ENCODE measurements at places on chromosomes 3 and 15.

DNA sequence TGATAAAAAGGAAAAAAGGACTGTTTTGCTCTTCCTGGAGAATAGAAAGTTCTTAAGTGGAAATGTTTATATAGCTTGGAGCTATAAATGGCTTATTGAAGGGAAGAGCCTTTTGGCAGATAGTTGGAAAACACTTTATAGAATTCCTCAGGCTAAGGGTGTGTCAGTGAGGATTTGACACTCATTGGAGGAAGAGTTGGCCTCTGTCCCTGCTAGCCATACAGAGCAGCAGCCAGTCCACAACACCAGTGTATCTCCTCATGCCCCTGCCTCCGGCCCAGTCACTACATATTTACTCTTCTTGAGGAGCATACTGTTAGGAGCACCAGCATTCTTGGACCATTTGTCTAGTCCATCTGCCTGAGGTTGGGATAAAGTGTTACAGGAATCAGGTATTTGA, 36.2 kb downstream of the KLHL18 start:
- DNase-seq = no peak

GRCh38 chr3:71360180-71360579, 223.3 kb downstream of the FOXP1 start:
- no peak for DNase-seq

DNA sequence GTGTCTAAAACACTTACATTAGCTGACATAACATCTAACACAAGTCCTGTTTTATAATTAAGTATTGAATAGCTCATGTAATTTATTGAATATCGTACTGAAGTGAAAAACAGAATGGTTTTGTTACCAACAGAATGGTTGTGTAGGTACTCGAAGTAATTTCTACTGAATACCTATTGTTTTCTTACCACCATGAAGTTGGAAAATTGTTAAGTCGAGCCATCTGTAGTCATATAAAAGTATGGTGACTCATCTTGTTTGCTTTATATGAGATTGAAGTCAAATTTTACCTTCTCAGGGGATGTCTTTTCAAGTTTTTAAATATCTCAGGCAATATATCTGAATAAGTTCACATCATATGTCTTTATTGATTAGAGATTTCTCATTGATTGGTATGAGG, 37.6 kb downstream of the PIAS1 start:
- no peak for DNase-seq

DNA sequence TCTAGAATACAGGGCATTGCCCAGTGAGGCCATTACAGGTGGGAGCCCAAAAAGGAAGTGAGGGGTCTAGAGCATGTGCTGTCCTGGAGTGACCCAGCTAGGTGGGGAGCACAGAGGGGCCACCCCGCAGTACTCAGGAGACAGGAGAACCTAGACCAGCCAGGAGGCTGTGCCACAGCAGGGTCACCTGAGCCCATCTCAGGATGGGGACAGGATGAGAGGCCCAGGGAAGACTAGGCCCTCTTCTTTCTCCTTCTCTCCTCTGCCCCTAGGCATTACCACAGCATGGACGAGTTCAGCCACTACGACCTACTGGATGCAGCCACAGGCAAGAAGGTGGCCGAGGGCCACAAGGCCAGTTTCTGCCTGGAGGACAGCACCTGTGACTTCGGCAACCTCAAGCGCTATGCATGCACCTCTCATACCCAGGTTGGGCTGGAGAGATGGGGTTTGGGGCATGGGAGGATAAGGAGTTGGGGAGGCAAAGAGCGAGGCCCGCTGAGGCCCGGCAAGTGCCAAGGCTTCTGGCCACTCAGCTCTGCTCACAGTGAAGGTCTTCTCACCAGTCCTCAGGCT, 20.6 kb downstream of the LOXL1 start:
- DNase-seq = no peak

DNA sequence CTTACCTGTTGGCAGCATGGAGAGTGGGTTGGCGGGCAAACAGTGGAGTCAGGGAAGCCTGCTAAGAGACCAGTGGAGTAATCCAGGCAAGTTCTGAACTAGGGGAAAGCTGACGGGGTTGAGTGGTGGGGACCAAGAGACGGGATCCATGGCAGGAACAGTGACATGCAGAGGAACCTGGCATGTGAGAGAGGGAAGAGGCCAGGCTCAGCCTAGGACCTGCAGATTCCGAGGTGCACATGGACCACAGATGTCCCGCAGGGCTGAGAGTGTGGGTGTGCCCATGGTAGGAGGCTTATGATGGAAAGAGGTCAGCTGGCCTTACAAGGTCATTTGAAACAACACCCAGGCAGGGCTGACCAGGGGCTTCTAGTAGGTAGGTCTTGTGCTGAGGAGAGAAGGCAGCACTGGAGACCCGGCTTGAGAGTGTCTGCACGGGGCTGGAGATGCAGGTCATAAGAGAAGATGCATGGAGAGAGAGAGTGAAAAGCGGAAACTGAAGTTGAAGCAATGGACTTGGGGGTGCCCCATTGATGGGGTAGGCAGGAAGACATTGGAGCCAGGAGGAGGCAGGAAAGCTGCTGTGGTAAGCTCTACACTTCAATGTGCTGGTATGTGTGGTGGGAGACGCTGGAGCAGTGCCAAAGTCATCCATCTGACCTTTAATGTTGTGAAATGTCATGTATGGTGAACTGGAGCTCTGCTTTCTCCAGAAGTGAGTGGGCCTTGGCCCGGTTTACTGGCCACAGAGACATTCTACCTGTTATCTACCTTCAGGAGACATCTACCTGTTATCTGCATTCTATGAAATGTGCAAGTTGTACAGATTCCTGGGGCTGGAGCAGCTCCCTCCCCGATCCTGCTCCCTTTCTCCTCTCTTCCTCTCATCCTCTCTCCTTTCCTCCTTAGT, 4.6 kb downstream of the SPSB4 start:
- DNase-seq = no peak

GRCh38 chr15:47974724-47975123, 146.1 kb upstream of the SLC24A5 start:
- DNase-seq = no peak

DNA sequence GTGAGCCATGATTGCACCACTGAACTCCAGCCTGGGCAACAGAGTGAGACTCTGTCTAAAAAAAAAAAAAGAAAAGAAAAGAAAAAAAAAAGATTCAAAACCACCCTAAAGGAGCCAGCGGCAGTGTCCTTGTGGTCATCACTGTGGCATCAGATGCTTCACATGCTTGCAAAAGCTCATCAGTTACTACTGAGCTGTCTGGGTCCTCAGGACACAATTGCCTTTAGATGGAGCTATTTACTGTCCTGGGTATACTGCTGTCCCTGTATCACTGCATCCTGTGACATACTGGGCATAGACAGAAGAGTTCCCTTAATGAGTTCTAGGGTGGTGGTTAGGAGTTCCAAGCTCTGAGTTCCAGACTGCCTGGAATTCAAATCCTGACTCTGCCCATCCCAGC, 85.8 kb downstream of the LINGO1 start:
- DNase-seq = no peak

GRCh38 chr3:63462732-63463131, 184.6 kb downstream of the SYNPR start:
- no peak for DNase-seq

DNA sequence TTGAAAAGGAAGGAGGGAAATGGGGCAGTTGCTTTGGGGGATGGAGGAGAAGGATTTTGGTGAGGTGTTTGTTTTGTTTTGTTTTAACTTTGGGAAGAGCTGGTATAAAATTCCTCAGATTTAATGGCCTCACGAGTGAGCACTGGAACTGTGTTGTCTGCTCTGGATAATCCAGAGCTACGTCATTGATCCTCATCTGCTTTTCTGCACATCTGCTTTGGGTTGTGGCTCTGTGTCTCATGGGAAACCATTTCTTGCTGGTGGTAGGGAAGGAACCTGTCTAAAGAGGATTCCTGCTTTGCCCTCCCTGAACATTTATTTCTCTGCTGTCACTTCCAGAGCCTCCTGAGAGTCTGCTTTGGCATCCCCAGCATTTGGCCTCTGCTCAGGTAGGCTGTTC, 3.1 kb downstream of the SNRK start:
- DNase-seq = no peak

GRCh38 chr15:66164788-66165187, 88.8 kb downstream of the MEGF11 start:
- DNase-seq = no peak

Measured in activated CD4-positive, CD25-positive, alpha-beta regulatory T cell treated with anti-CD3 and anti-CD28 coated beads, Interleukin-2, amount 50 U/mL, for 16 hours (primary cell).